ENCODE measurements at places on chromosomes 5 and 9.
A peak's percentile ranks its signal among the peaks of the same experiment; 100 is the strongest.

- DNase-seq, result peak; percentile 92
Measured at GRCh38 chr5:157948738-157949410, 89.9 kb upstream of the CLINT1 start.

DNA sequence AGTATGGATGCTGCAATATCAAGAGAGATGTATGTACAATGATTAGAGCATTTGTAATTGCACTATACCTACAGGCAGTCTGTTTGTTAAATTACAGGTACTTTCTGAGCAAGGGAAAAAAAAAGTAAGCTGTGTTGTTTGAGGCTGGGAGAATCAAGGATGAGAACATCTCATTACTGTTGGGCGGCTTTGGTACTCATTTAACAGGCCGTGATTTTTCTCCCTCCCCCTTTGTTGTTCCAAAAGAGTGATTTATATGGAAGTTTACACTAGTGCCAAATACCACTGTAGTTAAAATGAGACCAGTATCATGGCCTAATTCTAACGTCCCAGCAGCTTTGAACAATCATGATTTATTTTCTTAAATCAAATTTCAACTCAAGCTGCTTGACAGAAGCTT, 71.2 kb upstream of the GNA14 start:
- no peak for DNase-seq

GRCh38 chr9:1429297-1429696, 379.1 kb downstream of the DMRT2 start:
- no peak for DNase-seq

- DNase-seq, result no peak
Measured at GRCh38 chr5:91175708-91176107, 207.4 kb downstream of the ARRDC3 start.

DNA sequence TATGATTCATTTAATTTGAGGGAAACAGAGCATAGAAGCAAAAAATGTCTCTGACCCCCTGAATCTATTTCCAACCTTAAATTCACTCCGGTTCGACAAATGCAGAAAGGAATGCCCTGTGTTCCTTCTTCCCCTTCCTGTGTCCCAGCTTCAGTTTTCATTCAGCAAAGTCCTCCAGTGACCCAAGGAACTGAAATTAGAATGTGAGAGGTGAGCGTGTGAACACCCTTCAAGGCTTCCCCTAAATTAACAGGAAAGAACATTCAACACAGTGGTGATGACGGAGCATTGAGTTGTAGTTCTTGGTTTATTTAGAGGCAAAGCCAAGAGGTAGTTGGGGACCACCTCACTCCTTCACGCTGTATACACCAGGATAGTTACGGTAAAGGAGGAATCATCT, 97.6 kb upstream of the CTSL start:
- no peak for DNase-seq

DNA sequence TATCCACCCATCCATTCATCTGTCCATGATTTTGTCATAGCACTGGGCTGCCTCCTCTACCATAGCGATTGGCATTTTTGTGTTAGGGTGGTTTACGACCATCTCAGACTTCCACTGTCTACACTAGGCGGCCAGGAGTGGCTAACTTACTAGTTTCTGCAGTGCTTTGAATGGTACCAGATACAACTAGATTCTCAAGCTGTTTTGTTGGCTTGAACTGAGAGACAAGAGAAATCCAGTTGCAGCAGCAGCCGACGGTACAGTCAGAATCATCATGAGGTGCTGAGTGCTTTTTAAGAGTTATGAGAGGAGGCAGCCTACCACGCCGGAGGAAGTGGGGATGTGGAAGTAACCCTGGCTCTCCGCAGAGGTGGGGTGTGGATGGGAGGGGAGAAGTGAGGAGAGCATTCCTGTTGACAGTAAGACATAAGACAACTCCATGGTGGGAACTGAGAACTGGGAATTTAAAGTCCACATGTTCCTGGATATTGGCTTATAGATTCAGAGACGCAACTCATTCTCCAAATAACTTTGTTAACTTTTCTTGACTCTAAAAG, 27.9 kb downstream of the COL5A1 start:
- DNase-seq, result no peak

DNA sequence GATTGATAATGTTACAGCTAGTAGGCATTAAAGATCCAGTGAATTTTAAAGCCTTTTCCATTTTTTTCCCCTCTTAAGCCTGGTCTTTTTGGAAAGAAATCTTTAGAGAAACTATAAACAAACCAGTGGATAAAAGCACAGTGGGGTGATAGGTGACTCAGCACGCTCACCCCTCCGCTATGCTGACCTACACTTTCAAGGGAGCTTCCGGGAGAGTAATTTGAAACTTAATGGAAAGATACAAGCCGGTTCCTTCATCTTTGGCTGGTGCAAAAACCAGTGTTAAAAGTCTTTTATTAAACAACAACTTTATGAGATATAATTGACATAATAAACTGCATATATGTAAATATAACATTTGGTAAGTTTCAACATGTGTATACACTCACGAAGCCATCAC, 27.0 kb upstream of the ALDOB start:
- no peak for DNase-seq

GRCh38 chr9:36764364-36765076, 191.8 kb downstream of the MELK start:
- no peak for DNase-seq

GRCh38 chr9:96169484-96169883, 132.5 kb downstream of the HSD17B3 start:
- DNase-seq, result no peak

DNA sequence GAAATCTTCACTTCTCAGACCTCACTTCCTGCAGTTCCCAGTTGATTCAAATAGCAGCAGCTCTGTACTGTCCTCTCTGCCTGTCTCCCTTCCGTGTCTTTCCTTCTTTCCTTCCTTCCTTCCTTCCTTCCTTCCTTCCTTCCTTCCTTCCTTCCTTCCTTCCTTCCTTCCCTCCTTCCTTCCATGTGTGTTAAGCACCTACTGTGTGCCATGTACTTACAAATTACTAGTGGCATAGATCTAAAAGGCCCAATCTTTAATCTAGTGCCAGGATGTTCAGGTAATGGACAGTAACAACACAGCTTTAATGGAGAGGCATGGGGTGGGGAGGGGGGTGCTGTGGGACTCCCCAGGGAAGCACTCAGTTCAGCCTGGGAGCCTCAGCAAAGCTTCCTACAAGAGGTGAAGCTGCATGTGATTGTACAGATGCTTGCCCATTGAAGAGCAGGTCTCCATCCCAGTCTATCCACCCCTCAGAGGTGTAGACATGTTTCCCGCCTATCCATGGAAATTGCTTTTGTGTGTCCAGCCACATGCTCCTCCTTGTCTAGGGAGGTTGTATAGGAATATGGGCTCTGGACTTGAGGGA, 106.0 kb downstream of the RGS3 start:
- no peak for DNase-seq

- no peak for DNase-seq
Measured at GRCh38 chr5:69527128-69527770, 32.7 kb upstream of the GTF2H2C start.

GRCh38 chr5:21680196-21680595, 1172.9 kb downstream of the CDH12 start:
- no peak for DNase-seq
